Smooth muscle cell of the brain vasculature (primary cell): ENCODE measurements at places on chromosomes 4 and X.

GRCh38 chr4:71355045-71355444 lies 16.2 kb downstream of the SLC4A4 start:
- no peak for DNase-seq

DNA sequence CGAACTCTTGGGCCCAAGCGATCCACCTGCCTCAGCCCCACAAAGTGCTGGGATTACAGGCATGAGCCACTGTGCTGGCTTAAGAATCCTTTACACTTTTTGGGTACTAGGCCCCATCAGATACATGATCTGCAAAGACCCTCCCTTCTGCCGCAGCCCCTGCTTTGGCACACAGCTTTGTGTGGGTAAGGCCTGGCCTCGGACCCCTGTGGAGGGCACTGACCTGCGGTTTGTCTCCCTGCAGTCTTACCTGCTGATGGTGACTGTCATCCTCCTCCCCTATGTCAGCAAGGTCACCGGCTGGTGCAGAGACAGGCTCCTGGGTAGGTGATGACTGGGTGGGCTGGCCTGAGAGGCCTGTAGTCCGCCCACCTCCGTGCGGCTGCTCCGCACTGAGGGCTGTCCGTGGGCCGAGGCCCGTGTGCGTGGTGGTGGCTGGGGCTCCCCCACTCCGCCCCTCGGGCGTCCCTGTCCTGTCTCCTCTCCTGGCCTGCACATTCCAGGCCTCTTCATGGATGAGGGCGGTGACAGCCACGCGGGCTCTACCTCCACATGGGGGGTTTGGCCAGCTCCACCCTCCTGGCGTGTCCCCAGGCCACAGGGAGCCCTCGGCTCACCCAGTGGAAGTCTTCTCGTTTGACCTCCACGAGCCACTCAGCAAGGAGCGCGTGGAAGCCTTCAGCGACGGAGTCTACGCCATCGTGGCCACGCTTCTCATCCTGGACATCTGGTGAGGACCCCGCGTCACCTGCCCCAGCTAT lies 18.0 kb downstream of the DGKQ start:
- no peak for DNase-seq

GRCh38 chr4:61500883-61501282 lies 300.8 kb downstream of the ADGRL3 start:
- DNase-seq = no peak

GRCh38 chr4:2900741-2901140 lies 57.1 kb downstream of the ADD1 start:
- DNase-seq = no peak

- DNase-seq = no peak
These were observed 52.4 kb downstream of the SEPTIN11 start for GRCh38 chr4:77001907-77002306.

GRCh38 chrX:50812995-50813842 lies 775 bp downstream of the SHROOM4 start:
- no peak for DNase-seq
